ENCODE measurements at places on chromosomes 5 and 9.

GRCh38 chr5:43041110-43041668 lies 1.1 kb upstream of the ANXA2R start:
- no peak for DNase-seq

GRCh38 chr9:129783516-129784361 lies 19.2 kb upstream of the TOR1B start:
- DNase-seq, result peak; percentile 75

- DNase-seq, result no peak
These were observed 13.5 kb upstream of the NKX2-5 start for GRCh38 chr5:173248481-173248880.

GRCh38 chr5:136080113-136080482 lies 51.3 kb downstream of the TGFBI start:
- DNase-seq, result no peak

GRCh38 chr5:115637507-115637906 lies 11.7 kb upstream of the TMED7 start:
- no peak for DNase-seq

- no peak for DNase-seq
These were observed 206.9 kb downstream of the CRB2 start for GRCh38 chr9:123562844-123563346.

GRCh38 chr9:35911690-35912089 lies 2.4 kb downstream of the SPAAR start:
- DNase-seq, result no peak

DNA sequence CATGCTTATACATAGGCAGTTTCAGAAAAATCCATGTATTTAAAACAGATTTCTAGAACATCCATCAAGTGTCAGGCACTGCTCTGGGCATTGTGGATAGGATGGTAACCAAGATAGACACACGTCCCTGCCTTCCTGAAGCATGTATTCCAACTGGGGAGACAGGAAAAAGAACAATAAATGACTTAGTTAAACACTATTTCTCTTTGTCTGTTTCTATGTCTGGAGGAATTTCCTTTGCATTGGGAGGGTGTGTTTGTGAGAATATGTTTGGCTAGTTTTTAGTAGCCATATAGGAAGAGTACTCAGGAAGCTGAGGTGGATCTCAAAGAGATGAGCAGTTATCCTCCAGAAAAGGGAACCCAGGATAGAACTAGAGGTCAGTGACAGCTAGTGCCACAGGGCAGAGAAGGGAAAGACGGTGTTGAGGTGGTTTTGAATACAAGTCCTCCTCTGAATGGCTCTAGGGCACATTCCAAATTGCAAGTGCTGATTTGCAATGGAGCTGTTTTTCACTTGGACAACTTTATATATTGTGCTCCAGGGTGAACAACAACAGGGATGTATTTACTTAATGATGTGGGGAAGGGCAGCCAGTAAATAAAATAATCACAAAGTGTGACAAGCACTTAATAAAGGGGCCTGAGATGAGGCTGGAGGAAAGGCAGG lies 144.7 kb upstream of the SHB start:
- DNase-seq, result no peak

GRCh38 chr5:149961957-149962409 lies 1.4 kb downstream of the SLC26A2 start:
- no peak for DNase-seq

- no peak for DNase-seq
These were observed 391.3 kb downstream of the GADD45G start for GRCh38 chr9:89996116-89996515.

GRCh38 chr5:181088289-181088688 lies 42.7 kb downstream of the OR2V1 start:
- no peak for DNase-seq

- no peak for DNase-seq
These were observed 213.4 kb downstream of the LURAP1L start for GRCh38 chr9:12988258-12988657.

GRCh38 chr5:127923804-127924570 lies 159.6 kb upstream of the SLC12A2 start:
- DNase-seq, result no peak

GRCh38 chr5:33440482-33441240 lies at the start of gene TARS1:
Gene TARS1, plus strand, starts transcription at chr5:33440965. Its CDS starts 122 bp downstream, at chr5:33441087.
- peak; percentile 87 for DNase-seq

DNA sequence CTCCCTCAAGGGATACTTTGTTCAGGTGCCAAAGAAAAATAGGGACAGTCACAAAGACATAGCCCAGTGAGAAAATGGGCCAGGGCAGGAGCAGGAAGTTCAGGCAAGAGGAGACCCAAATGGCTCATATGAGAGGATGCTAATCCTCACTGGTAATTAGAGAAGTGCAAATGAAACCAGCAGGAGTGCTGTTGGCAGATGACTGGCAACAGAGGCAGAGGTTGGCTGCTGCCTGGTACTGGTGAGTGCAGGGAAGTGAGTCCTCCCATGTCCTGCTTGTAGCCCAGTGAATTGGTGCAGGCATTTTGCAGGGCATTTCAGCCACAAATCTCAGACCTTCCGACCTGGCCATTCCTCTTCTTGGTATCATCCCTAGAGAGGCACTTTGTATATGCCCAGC lies 23.5 kb downstream of the ODF2 start:
- DNase-seq, result no peak

DNA sequence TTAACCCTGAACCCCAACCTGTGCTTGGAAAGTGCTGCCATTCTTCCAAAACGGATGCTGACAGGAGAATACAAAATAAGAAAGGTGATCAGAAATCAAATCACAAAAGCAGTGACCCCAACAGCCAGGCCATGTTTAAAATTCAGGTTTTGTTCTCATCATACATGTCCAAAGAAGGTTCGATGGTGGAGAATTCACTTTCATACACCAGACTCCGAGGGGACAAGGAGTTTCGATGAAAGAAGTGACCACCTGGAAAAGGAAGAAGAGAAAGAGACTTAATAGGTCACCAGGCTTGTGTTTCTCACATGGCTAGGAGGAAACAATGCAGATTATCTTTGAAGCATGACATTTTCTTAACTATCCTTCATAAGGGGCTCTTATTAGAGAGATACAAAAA lies 12.5 kb upstream of the TBC1D9B start:
- DNase-seq, result no peak

- DNase-seq, result no peak
These were observed 16.8 kb upstream of the SLC9A3 start for GRCh38 chr5:540906-541538.

- no peak for DNase-seq
These were observed 16.2 kb upstream of the IL3 start for GRCh38 chr5:132044207-132044606.

- no peak for DNase-seq
These were observed 101.0 kb downstream of the FGF1 start for GRCh38 chr5:142584891-142585290.

DNA sequence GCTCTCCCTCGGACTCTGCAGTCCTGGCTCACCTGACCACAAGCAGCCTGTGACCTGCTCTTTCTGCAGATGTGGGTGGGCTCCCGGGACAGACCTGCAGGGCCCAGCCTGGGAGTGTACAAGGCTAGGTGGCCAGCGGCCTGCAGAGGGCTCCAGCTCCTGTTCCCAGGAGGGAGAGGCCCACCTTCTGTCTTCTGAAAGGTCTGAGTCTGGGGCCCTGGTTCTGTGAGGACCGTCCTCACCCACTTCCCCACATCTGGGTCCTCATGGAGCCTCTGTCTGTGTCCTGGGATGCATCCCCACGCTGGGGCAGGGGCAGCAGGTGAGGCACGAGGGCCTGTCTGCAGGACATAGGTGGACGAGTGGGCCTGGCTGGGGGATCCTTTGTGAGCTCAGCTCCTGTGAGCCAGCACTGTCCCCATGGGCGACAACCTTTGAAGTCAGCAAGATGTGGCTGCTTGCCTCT lies 43.7 kb downstream of the PHF2 start:
- DNase-seq, result no peak

GRCh38 chr9:72149231-72149975 lies at the start of gene GDA:
Gene GDA, plus strand, starts transcription at chr9:72149440. Its CDS starts 120 bp downstream, at chr9:72149560.
- DNase-seq, result no peak

- DNase-seq, result no peak
These were observed 22.5 kb upstream of the JAKMIP2 start for GRCh38 chr5:147805030-147805454.

All from stimulated activated CD4-positive, alpha-beta T cell treated with anti-CD3 and anti-CD28 coated beads, Interleukin-1b, Interleukin-23, amount 100 ng/mL, for 4 hours (primary cell).